ENCODE measurements at places on chromosomes 2 and 18.

DNA sequence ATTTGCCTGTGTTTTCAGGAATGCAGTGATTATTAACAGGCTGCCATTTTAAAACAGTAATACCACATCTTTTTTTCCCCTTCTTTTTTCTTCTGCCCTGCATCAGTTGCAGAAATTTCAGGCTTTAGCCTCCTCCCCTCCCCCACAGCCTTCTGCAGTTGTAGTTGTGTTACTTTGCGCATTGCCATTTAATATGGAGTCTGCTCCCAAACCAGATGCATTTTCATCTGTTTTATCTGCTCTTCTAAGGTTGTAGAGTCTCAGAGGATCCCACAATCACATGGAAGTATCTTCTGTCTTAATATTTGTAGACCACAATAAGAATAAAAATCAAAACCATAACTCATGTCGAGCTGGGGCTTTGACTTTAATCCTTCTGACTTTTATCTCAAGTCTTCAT lies 3.8 kb downstream of the ASXL3 start:
- no peak for DNase-seq

- no peak for DNase-seq
These were observed 11.7 kb upstream of the CCDC74B start for GRCh38 chr2:130156624-130157004.

GRCh38 chr2:119208791-119209203 lies 14.8 kb upstream of the STEAP3 start:
- DNase-seq: no peak

DNA sequence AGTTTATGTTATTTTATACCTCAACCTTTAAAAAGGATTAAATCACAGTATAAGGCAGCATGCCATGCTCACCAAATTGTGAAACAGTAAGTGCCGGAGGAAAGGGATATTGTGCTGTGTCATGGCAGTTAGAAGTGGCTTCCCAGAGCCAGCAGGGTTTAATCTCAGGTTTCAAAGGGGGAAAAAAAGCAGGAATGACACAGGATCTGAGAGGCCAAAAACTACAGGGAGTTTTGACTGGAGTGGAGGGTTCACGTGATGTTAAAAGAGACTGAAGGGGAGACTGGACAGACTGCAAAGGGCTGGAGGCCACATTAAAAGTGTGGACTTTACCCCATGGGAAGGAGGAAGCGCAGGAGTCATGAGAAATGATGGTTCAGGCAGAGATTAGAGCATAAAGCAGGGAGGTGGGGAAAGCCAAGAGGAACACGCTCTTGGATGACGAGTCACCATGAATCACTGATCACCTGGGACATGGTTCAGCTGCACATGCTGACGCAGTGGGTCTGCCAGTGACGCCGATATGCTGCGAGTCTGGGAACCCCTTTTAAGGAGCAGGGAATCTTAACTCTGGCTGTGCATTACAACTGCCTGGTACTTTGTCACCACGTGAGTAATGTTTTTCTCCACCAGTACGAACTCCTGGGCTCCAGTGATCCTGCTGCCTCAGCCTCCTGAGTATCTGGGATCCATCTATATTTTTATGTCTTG lies 6.1 kb downstream of the CHMP1B start:
- DNase-seq: peak; percentile 100

DNA sequence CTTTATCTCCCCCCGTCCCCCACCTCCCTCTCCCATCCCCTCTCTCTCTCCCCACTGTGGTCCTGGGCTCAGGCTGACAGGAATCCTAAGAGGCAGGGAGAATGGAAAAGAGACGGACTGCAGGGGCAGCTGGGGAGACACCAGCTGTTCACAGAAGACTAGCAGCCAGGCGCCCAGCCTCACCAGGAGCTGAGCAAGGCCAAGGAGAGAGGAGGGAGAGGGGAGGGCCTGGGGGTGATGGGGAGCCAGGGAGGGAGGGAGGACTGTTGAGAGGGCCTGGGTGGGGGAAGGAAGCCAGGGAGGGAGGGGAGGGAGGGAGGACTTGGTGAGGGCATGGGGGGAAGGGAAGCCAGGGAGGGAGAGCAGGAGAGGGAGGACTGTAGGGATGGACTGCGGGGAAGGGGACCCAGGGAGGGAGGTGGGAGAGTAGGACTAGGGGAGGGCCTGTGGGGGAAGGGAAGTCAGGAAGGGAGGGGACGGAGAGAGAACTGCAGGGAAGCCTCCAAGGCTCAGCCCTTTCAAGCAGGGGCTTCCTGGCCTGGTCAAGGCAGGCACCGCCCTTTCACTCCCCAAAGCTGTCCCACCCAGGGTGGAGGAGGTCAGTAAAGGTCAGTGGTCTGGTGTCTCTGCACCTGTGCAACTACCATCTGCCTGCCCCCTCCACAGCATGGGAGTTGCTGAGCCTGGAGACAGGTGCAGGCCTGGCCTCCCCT lies 517.7 kb upstream of the MYT1L start:
- no peak for DNase-seq

DNA sequence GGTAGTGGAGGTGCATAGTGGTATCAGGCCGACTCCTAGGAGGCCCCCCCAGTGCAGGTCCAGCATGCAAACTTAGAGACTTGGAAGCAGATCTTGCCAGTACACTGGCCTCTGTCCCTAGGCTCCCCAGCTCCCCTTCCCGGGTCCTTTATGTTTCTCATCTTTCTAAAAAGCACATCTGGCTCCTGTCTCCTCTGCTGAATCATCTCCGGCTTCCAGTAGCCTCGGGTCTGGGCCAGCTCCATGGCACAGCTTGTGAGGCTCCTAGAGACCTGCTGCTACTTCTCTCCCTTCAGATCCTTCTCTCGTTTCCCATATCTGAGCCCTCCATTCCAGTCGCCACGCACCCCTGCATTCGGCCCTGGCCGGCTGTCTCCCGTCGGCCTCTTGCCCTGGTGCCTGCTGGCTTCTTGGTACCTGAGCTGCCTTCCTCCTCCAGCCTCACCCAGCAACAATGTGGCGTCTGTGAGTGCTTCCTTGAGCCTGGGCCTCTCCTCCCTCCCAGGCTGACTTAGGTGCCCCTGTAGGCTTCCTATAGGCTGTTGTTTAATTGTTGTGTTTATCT lies 6.6 kb downstream of the TRAF3IP1 start:
- no peak for DNase-seq

- no peak for DNase-seq
These were observed 248.4 kb downstream of the ETAA1 start for GRCh38 chr2:67645280-67646138.

- no peak for DNase-seq
These were observed 22.0 kb downstream of the PDCL3 start for GRCh38 chr2:100584816-100585215.

DNA sequence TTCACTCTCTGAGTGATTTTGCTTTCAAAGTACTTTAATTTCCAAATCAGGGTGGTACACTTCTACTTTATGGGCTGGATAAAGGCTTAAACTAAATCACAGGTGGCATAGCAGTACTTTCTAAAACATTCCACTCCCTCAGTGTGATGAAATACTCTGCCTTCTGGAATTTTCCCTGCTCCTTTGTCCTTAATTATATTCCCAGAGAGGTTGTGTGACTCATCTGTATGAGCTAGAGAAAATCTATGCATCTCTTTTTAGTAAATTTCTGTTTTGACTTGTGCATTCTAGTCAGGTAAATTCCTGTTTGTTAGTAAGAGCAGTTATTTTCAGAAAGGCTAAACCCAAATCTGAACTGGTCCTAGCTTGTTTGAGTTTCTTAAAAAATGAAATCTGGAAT lies 29.0 kb upstream of the PLA2R1 start:
- DNase-seq: peak; percentile 68

Data from fibroblast of pulmonary artery (primary cell).